ENCODE measurements at places on chromosomes 1 and 21.

DNA sequence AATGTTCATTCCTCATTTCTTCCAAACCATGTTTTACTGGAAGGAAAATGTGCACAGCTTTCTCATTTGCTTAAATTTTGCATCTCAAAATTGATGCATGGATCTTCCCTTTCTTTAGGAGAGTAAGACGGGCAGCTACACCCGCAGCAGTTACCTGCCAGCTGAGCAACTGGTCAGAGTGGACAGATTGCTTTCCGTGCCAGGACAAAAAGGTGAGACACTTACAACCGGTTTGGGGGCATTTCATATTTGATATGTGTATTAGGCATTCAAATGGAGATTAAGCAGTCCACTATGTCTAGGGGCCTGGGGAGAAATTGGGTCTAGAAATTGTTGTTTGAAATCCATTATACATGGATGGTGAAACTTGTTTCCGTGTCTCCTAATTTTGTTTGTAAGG lies 12.9 kb downstream of the C8A start:
- DNase-seq: no peak

GRCh38 chr1:37453647-37454046 lies 20.7 kb upstream of the ZC3H12A start:
- DNase-seq: no peak

GRCh38 chr1:7568901-7569524 lies 202.1 kb upstream of the VAMP3 start:
- DNase-seq: no peak

GRCh38 chr1:56331207-56331891 lies 248.0 kb downstream of the PLPP3 start:
- no peak for DNase-seq

DNA sequence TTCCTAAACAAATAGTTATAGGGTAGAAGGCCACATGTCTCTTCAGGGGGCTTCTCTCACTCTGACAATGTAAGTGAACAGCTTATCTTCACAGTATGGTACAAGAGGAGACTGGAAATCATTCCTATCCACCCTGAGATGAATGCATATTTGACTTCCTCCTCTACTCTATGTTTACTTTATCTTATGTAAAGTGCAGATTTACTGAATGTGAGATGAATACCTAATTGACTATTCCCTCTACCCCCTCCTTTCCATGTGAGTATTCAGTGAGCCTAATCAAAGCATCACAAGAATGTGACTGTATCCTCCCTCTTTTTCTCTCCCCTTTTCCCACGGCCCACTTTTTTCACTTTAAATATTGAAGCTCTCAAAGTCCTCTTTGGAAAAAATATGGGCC lies 132.5 kb downstream of the BACH1 start:
- DNase-seq: no peak

GRCh38 chr1:177210071-177210470 lies 39.3 kb downstream of the BRINP2 start:
- DNase-seq: no peak

DNA sequence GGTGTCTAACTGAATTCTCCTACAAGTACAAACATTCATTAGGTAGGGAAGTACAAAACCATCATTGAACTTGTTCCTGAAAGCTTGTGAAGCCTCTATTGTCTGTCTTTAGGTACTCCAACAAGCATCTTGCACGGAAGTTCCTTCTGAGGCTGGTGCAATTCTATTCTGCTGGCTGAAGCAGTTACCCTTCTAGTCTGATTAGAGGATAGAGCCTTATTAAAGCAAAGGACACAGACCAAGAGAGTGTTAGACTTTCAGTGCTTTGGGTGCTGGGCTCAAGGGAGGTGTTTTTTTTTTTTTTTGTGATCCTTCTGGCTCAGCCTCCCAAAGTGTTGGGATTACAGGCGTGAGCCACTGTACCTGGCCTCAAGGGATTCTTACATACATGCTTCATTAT lies 43.8 kb downstream of the HHAT start:
- no peak for DNase-seq

DNA sequence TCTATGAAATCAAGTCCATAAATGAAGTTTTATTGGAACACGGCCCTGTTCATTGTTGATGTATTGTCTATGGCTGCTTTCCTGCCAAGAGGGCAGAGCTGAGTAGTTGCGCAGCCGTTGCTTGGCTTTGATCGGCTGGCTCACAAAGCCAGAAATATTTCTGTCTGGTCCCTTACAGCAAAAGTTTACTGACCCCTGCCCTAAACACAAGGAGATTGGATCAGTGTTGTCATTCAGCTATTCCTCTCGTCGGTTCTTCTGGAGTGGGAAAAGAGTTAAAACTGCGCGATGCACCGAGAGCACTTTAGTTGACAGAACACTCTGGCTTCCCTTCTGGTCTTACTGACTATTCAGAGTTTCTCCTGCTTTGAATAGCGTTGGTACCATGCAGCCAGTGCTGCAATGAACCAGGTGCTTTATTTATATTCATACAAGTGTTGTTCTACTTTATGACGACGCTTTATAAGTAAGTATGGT lies 868 bp downstream of the ZBTB40 start:
- DNase-seq: no peak

DNA sequence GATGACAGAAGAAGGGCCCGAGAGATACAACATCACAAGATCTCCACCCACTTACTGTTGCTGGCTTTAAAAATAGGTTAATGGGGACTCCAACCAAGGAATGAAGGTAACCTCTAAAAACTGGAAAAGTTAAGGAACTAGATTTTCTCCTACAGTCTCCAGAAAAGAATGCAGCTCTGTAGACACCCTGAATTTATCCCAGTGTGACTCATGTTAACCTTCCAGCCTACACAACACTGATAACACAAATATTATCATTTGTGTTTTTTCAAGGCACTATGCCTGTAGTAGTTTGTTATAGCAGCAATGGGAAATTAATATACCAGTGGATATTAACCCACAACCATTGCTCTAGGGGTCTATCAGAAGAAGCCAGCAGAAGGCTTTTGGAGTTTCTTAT lies 730.7 kb upstream of the ZP4 start:
- no peak for DNase-seq

- no peak for DNase-seq
Measured at GRCh38 chr21:15354516-15354915, 289.7 kb upstream of the NRIP1 start.

DNA sequence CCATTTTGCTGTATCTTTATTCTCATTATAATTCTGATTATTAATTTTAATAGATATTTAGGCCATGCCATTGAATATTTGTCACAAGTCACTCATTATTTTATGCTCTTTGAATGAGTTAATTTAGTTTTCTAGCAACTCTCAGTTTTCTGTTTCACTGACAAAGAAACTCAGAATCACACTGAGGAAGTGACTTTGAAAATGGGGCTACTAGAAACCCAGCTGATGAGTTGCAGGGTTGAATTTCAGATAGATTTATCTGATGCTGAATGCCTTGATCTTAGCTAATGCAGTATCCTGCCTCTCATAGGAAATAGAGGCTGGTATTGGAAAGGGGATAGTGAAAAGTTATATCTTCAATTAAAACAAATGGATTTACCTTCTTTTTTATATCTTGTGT lies 67.4 kb upstream of the PLA2G4A start:
- DNase-seq: no peak

GRCh38 chr1:173134800-173135199 lies 72.3 kb downstream of the TNFSF4 start:
- DNase-seq: no peak

DNA sequence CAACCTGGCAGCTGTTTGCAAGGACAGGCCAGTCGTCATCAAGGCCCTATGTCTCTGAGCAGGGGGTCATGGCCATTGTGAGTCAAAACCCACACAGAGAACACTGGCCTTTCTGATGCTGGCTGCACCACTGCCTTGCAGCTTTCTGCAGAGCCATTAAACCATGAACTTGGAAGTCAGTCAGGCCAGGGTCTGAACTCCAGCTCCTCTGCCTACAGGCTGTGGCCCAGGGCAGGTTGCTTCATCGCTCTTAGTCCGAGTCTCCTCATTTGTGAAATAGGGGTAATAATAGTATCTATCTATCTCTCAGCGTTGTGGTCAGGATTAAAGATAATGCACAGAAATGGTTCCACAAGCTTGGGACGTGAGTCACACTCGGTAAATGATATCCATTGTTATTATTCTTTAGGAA lies 35.8 kb upstream of the HIVEP3 start:
- peak; percentile 51 for DNase-seq

GRCh38 chr1:160204526-160205241 lies 500 bp upstream of the PEA15 start:
- no peak for DNase-seq

GRCh38 chr1:32180186-32181060 lies 948 bp downstream of the TXLNA start:
- DNase-seq: no peak

DNA sequence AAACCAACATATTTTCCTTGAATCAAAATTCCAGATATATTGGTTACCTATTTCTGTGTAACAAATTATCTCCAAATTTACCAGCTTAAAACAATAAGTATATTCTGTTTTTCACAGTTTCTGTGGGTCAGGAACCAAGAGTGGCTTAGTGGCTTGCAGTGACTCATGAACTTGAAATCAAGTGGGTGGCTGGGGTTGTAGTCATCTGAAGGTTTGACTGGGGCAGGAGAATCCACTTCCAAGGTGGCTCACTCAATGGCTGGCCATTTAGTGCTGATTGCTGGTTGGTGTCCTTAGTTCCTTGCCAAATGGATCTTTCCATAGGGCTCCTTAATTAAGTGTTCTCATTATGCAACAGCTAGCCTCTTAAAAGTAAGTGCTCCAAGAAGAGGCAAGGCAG lies 43.8 kb downstream of the ALG14 start:
- no peak for DNase-seq

- no peak for DNase-seq
Measured at GRCh38 chr1:179743679-179744400, 749 bp downstream of the FAM163A start.

DNA sequence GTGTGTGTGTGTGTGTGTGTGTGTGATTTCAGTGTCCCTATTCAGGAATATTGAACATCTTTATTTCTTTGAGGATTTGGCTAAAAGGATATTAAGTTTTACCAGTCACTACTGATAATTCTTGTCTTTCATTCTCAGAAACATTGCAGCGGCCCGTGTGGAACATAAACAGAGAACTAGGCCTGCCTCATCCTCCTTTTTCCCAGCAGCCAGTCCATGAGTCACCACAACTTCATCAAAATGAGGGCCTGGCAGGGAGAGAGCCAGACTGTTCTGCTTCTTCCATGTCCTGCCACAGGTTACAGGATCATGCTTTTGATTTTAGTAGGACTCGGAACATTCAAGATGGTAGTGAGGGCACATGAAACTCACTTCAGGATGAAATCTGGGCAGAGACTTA lies 50.7 kb downstream of the LRIG2 start:
- peak; percentile 43 for DNase-seq

GRCh38 chr1:65147424-65148177 lies 402 bp upstream of the AK4 start:
- DNase-seq: no peak

DNA sequence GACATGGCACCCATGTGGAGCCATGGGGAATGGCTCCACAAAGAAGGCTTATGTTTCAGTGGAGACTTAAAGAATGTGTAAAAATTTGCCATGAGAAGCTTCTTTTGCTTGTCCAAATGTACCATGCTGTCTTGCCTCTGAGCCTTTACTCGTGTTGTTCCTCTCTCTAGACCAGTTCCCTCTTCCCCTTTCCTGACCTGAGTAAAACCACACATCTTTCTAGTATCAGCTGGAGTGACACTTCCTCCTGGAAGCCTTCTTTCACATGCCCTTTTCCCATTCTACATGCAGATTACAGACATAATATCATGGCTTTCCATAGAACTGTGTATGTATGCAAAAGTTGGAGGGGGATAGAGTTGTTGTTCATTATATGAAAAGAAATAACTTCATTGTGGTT lies 13.6 kb upstream of the GPX7 start:
- DNase-seq: no peak

GRCh38 chr1:155134880-155135414 lies 705 bp upstream of the SLC50A1 start:
- peak; percentile 84 for DNase-seq
